Pulmonary artery endothelial cell (primary cell): ENCODE measurements at places on chromosomes 4 and X. TPM values are rescaled to one million over a fixed set of nuclear protein-coding genes. Genes with fewer than 3 reads are reported as not detected.

Gene AKAP4
- not detected in 2 replicates for total RNA-seq

Gene NIPAL1
- 0.78 and 1.6 TPM in 2 replicates for total RNA-seq

- DNase-seq = no peak
Measured at GRCh38 chrX:119130911-119131310, 3.3 kb upstream of the KIAA1210 start.

- DNase-seq = no peak
Measured at GRCh38 chrX:114363346-114363745, 220.5 kb upstream of the HTR2C start.

GRCh38 chr4:20252656-20253282 lies 1.1 kb downstream of the SLIT2 start:
- no peak for DNase-seq

GRCh38 chr4:102358128-102358527 lies 12.8 kb upstream of the SLC39A8 start:
- DNase-seq = no peak

- no peak for DNase-seq
Measured at GRCh38 chrX:148204195-148204594, 223.1 kb downstream of the FMR1NB start.

DNA sequence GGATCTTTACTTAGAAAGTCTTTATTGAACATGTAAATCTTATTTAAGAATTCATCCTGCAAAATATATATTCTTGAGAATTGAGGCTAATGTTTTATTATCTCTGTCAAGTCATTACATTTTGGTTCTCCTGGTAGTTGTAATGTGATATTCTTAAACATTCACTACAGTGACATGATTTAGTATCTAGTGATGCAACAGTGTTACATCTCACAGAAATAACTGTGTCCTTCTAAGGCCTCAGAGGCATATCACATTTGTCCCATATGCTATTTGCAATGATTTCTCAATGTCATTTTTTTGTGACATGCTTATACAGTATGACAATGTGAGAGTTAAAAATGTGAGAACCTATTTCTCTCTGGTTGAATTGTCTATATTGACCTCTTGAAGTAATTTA lies 34.1 kb downstream of the PRRG1 start:
- no peak for DNase-seq

DNA sequence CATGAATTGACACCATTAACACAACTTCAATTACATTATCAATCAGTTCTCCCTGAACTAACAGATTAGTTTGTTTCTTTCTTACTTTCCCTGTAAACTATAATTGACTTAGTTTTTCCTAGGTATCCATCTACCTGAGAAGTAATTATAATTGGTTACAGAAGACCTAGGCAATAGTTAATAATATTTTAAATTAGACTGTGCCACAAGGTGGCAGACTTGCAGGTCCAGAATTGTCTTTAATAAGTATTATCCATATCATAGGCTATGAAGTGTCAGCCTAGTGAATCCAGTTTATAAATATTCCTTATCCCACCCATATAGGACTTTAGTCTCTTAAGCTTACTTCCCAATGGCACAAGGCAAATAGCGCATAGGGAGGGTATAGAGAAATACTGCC lies 48.9 kb upstream of the FAM47B start:
- DNase-seq = no peak

DNA sequence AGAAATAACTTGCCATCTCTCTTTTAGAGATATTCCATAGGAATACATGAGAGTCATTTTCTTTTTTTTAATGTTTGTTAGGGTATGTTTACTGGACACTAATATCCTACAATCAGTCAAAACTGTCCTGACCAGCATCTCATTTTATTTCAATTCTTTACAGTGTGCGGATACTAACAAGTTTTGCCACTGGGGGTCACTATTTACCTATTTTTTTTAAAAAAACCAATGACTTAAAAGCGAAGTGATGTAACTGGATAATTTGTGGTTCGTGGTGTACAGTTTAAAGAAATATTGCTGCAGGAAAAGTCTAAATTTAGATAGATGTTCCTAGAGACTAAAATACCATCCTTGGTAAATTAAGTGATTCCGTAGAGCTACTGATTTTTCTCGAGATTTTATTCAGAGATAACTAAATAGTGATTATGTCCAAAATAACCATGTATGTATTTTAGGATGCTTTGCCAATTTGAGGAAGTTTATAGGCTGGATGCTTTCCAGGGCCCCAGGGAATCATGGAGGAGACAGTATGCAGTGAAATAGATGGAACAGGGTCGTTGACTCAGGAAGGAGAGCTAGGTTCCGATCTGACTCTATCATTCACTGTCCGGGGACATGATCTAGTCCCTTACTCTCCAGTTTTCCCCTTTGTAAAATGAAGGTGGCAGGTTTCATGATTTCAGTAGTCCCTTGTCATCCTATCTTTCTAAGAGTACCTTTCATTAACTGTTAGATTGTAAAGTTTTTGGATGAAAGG lies 34.0 kb upstream of the GNPDA2 start:
- no peak for DNase-seq

DNA sequence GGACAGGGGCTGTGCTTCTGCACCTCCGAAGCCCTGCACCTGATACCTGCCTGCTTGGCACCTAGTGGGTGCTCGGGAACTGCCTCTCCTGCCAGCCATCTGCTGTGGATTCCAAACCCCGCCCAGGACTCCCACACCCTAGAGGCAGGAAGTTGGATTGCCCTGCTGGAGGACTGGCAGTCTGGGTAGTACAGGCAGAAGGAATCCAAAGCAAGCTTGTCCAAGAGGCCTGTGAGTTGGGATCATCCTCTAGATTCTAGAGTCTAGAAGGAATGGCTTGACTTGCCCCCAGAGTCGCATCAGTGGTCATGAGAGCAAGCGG lies 64.6 kb upstream of the MTM1 start:
- DNase-seq = no peak
